Cardiac muscle cell (in vitro differentiated cells and primary cell): ENCODE measurements at places on chromosomes 2 and 18.

GRCh38 chr2:37638973-37639372 is 32.5 kb downstream of the CDC42EP3 start:
- no peak for DNase-seq

DNA sequence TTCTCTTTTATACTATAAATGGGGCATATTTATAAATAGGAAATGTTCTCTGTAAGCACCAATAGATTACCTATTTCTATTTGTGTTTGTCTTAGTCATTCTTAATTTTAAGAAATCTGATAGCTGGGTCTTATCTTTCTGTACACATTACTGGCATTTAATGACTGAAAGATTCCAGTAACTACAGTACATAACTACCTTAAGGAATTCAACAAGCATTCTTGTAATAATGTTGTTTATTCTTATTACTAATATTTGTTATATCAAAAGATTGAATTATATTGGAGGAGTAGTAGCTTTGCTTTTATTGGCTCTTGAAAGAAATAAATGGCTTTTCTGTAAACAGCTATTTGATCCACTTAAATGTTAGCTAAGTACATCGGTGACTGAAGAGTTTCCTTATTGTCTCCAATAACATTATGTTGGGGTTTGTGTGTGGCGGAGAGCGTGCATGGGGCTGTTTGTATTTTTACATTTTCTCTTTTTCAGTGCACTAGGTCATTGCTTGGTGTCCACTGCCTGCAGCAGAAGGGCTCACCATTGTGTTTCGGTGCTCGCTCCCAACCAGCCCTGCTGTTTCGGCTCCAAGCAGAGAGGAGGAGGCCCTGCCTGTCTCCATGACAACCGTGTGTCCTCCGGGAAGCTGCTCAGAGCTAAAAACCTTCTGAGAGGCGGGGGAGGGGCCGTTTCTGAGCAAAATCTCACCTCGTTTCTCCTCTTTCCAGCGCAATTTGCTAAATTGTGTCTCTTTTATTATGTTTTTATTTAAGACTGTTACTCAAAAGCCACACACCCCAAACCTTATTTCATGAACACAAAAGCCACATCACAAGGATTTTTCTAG is 112.5 kb upstream of the SLC38A11 start:
- DNase-seq: peak; percentile 93

- DNase-seq: peak; percentile 29
Observed at GRCh38 chr2:164015328-164016123, 279.7 kb upstream of the FIGN start.

GRCh38 chr18:39513186-39513585 is 1947.6 kb upstream of the CELF4 start:
- no peak for DNase-seq

- no peak for DNase-seq
Observed at GRCh38 chr18:38244480-38244879, 678.9 kb upstream of the CELF4 start.

DNA sequence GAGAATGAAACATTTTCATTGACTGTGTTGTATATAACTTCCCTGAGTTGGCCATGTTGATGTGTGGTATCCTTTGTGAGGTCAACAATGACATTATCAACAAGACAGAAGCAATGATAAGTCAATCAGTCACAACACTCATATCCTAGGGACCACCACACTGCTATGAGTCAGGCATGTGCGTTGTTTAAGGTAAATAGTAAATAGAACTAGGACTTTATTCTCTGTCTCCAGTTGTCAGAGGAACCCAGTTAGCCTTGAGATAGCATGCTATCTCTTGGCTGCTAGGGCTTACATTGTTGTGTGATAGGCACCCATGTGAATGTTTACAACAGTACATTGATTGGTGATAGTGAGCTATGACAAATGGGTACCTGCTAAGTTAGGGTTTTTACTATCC is 37.3 kb downstream of the GPD2 start:
- no peak for DNase-seq

GRCh38 chr18:76467371-76468190 is 27.5 kb downstream of the ZNF516 start:
- no peak for DNase-seq

- DNase-seq: no peak
Observed at GRCh38 chr2:43026426-43027096, 199.8 kb downstream of the ZFP36L2 start.

DNA sequence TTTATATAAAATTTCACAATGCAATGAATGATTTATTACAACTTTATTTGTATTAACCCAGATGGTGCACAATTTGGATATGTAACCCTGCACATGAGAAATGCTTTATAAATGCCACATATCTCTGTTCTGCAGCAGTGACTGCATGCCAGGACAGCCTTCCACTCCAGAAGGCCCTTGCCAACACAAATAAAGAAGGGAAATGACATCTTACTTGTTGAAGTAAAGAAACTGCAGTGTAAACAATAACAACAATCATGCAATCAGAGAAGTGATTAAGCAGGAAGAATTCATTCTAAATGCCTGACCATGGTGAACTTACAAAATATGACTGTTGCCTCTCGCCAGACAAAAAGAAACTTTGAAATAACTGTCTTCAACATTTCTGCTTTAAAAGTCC is 129.9 kb upstream of the CHST9 start:
- DNase-seq: no peak

DNA sequence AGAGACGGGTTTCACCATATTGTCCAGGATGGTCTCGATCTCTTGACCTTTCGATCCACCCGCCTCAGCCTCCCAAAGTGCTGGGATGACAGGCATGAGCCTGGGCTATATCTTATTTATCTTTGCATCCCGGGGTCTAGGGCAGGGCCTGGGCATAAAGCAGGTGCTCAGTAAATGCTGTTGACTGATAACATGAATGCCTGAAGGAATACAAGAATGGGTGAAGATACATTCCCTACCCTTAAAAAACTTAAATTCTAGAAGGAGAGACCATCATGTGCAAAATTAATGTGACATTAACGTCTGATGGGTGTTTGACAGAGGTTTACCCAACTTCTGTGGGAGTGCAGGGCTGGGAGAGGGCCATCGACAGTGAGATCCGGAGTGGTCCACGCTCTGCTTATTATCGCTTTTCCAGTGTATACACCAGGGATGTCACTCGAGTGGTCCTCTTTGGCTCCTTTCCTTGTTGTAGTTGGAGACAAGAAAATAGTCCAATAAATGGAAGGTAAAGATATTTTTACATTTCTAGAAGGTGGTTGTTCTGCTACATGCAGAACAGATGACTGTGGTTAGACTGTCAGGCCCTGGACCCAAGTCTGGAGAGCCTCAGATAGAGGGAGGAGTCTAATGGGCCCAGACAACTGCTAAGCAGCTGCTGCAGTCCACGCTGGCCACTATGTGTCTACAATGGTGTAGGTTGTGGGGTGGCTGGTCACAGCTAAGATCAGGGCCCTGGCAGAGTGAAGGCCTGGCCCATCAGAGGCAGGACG is 131.7 kb downstream of the MYCN start:
- no peak for DNase-seq

DNA sequence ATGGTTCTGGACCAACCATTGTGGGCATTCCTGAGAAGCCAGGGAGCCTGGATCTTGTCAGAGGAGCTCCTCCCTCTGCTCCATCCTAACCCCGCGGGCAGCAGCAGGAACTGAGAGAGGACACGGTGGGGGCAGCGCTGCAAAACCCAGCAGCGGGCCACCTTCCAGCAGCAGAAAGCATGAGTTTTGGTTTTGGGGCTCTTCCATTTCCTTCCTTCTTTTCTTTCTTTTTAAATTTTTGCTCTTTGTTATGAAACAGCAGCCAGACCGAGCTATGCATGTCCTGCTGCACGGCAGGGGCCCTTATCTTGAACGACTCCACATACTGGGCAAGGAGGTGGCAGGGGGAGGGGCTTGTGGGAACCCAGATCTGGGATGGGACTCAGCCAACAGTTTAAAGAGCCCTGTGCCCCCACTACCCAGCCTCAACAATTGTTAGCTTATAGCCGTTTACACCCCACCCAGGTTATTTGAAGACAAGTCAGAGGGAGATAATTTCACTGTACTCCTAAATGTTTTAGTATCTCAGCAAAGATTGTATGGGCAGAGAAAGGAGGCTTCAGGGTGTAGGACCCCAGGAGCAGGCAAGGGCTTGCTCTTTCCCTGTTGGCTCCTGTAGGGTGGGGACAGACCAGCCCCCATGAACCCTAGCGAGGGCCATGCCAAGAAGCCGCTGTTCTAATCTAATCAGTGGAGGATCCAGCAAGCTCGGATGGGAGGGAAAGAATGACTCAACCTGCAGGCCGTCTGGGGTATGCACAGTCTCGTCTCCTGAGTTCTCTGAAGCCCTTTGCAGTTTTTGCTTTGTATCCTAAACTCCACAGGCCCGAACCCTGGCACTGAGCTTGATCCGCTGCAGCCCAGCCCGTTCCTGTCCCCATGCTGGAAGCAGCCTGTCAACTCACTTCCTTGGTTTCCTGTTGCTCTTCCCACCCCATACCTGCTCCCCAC is 75.3 kb downstream of the LRRFIP1 start:
- peak; percentile 87 for DNase-seq
